Right cardiac atrium (tissue), 5 donors: ENCODE measurements at places on chromosomes 5 and 9.

GRCh38 chr5:171721464-171721863 is 64.2 kb upstream of the SMIM23 start:
- DNase-seq: no peak

DNA sequence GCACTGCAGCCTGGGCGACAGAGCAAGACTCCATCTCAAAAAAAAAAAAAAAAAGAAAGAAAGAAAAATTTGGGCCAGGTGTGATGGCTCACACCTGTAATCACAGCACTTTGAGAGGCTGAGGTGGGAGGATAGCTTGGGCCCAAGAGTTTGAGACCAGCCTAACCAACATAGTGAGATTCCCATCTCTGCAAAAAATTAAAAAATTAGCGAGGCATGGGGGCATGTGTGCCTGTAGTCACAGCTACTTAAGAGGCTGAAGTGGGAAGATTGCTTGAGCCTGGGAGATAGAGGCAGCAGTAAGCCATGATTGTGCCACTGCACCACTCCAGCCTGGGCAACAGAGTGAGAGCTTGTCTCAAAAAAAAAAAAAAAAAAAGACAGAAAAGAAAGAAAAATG is 2.9 kb upstream of the SIT1 start:
- no peak for DNase-seq

DNA sequence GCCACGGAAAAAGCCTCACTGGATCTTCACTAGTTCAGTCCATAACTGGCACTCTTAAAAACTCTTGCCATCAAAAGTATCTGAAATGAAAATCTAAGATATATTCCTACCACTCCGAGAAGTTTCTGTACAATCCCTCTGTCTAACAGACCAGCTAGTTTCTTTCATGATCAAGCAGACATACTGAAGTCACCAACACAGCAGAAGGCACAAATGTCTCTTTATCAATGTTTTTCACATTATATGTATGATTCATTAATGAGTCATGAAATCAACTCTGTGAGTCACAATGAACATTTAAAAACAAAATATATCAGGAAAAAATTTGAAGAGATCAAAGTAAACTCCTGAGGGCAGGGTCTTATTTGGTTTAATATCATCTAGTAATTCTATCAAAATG is 50.8 kb downstream of the F2R start:
- no peak for DNase-seq

GRCh38 chr9:27633764-27634163 is 60.5 kb upstream of the C9orf72 start:
- DNase-seq: no peak

DNA sequence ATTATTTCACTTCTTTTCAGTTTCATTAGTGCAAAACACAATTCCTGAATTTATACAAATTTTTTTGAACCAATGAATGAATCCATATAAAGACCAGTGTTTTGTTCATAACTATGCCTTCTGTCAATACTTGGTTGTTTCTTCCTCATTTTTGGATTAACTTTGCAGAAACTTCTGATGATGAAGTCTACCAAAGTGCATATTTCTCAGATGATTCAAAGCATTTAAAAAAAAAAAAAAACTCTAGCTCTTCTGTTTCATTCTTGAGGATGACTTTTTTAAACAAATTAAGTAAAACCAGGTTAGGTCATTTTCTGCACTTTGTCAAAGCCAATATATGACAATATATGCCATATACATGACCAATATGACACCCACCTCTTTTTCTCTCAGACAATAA is 92.6 kb downstream of the CHSY3 start:
- no peak for DNase-seq

GRCh38 chr5:102453716-102454115 is 45.1 kb downstream of the SLCO6A1 start:
- no peak for DNase-seq

DNA sequence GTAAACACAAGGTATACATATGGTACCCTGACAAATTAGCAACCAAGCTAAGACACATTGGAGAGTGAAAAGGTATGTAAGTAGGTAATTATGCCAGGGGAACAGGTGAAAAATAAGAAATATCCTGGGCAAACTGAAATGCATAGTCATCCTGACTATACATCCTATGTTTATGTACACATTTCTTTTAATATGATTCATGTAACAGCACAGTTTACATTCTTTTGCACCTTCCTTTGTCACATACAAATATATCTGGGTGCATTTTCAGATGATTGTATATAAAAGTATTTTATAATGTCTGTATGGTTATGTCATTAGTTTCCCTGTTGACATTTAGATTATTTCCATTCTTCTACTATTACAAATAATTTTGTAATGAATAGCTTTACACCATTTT is 1146.9 kb downstream of the EFNA5 start:
- DNase-seq: no peak

- DNase-seq: no peak
These were observed 26.0 kb upstream of the SVEP1 start for GRCh38 chr9:110605565-110605964.

DNA sequence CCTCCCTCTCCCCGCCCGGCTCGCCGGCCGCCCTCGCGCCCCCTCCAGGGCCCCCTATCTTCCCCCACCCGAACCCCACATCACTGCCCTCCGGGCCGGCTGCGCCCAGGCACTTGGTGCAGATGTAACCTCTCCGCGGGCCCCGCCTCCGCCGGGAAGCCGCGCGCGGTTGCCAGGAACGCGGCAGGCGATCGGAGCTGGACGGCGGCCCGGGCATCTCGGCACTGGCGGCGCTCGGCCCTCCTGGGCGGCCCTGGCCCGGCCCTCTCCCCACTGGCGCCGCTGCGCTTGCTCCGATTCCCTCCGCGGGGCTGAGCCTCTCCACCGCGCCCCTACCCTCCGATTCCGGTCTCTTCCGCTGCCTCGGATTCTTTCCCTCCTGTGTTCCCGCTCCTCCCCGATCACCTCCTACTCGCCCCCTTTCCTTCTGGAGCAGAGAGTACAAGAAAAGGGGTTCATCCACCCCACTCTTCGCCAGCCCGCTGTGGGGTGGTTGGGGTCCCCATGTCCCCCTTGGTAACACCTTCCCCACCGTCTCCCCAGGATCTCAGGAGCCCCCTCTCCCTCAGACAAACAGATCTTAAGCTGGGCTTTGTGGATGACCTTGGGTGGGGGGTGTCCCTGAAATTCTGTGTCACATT is 70.6 kb downstream of the C9orf50 start:
- peak; percentile 96 for DNase-seq

GRCh38 chr9:126615245-126615790 is 1.6 kb downstream of the LMX1B start:
- DNase-seq: peak; percentile 84

- DNase-seq: peak; percentile 30
These were observed 15.7 kb downstream of the TMEM8B start for GRCh38 chr9:35844628-35845270.
